Upper lobe of left lung (tissue), 6 donors: ENCODE measurements at places on chromosomes 1 and 21. TPM values are rescaled to one million over a fixed set of nuclear protein-coding genes. Genes with fewer than 3 reads are reported as not detected.

Gene LCK
- 9.7 TPM for total RNA-seq

Gene IFI44
- 60.8 TPM for total RNA-seq

Gene LCE1D
- total RNA-seq = not detected

Gene FAAH
- 36.9 TPM for total RNA-seq

DNA sequence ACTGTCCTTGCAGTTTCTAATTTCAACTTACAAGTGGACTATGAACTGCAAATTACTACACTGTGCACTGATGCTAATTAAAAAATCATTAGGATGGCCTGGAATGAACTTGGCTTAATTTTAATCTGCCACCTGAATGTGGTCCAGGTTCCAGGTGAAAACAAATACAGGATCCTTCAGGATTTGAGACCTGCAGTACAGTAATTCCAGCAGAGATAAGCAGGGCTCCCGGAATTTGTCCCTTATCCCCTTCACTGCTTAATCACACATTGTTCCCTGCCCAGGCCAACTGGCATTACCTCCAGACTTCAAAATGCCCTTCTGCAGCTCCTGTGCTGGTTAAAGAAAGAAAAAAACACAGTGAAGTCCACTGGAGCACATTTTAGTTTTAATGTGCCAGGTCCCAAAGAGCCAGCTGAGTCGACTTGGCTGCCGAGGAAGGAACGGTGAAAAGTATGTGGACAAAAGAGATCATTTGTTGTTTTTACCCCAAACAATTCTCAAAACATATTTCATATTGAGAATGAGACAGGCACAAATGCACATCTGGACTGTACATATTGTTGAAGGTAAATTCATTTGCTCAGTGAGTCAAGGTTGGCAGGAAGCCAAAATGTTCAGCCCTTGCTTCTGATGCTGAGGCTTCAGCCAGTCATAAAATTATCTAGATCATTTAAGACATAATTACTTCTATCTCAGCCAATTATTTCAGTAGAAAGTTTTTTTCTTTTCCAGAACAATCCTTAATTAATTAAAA lies 28.3 kb downstream of the DEGS1 start:
- no peak for DNase-seq

DNA sequence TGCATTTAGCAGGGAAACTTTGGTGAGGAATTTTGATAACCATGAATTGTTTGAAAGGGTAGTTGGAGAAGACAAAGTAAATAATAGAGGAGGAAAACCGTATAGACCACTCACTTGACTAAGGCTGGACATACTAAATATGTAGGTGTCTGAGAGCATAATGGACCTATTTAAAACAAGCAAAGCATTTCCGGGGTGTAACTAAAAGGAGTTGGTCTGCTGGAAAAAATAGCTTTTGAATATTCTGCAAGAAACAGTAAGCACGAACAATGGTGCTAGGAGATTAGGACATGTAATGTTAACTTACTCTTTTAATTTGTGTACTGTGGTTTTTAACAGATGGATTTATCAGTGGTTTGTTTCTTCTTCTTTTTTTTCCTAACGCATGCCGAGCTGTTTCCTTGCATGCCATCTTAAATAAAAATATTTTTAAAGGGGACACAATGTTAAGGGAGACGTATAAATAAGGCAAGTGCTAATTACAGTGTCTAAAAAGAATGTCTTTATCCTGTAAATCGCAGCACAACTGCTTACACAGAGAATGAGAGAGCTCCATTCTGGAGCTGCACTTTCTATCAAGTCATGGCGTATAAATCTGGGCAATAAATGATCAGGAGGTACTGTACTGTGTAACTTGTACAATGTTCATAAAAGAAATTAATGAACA lies 492.1 kb downstream of the LMO4 start:
- DNase-seq = no peak

DNA sequence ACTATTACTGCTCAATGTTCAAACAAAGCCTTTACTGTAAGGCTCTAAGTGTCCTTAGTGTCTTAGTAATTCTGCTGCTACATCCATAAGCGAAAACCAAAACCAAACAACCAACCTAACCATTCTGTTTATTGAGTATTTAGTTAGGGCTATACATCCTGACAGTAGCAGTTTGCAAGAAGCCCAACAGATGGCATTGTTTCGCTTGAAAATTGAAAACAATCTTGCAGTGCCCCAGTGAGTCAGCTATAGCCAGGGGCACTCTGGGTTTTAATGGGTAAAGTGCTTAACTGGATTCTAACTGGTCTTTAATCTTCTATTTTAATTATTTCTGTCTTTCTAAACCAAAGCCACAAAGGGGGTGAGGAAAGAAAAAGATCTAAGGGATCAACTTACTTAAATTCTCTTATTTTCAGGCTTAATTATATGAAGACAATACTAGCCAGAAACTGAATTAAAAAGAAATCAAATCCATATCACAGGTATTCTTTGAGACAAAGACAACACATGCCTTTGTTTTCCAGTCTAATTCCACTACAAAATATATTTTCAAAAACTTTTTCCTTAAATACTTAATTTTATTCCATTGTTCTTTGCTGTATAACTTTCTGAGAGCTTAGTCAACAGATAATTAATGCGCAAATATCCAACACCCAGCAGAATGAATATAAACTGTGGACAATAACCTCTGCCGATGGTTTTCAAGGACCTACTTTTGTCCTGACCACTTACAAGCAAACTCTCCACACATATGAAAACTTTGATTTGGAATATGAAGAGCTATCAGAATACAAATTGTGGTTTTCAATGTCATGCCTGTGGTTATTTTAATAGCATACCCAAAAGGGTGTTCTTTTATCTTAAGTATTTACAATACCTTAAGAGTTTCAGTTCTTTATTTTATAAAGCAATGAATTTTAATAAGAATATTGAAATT lies 15.2 kb downstream of the POGZ start:
- DNase-seq = peak; percentile 55

DNA sequence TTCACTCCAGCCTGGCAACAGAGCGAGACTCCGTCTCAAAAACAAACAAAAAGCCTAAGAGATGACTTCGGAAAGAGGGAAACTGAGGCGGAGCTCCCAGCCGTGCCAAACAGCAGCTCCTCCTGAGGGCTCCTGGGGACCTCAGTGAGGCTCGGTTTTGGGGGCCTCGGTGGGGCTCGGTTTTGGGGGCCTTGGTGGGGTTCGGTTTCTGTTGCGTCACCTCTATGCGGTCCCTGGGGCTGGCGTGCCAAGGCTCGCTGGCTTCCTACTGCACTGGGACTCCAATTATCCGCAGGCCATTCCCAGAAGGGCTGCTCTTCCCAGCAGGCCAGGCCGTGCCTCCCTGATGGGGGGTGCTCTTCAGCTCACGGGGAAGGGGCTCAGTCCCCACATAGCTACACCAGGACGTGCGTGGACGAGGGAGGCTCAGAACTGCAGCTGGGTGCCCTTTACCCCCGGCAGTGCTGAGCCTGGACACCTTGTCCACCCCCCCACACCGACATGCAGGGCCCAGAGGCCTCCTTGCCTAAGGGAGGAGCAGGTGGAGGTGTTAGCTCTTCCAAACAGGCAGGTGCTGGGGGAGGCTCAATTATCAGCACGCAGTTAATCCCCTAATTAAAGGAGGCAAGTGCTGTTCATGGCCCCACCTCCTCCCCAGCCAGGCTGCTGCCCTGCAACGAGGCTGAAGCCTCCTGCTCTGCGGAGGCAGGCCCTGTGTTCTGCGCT lies 5.1 kb upstream of the C1orf159 start:
- peak; percentile 61 for DNase-seq

DNA sequence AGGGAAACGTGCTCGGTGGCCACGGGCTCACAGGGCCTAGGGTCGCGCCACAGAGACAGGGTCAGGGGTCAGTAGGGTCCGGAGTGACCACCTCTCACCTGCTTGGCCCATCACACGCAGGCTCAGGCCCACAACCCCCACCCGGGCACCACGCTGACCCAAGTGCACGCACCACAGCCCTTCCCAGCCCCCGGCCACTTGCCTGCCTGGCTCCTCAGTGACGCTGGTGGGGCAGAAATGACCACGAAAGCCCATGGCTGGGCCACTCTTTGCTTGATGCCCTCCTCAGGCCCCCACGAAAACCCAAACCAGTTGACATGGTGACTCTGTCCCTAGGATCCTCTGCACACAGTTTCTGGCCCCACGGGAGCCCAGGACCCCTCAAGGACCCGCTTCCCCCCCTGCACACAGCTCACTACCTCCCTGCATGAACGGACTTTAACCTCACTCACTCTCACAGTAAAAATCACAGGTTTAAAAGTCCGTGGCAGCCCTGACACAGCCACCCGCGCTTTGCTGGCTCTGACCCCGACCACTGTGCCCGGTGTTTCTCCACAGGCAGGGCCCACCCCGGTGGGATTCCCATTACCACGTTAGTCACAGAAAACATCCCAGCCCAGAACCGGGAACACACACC lies 20.7 kb downstream of the NADK start:
- no peak for DNase-seq

DNA sequence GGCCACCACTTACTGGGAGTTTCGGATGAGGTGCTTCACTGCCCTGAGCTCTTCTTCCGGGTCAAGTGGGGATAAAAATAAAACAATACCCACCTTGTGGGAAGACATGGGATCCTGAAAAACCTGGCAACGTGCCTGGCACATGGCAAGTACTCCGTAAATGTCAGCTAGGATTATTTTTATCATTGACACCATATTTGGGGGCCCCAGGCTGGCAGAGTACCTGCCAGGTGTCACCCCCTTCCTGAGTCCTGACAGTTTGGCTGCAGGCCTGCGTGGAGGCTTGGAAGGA lies 9.2 kb upstream of the EPHA2 start:
- DNase-seq = no peak

DNA sequence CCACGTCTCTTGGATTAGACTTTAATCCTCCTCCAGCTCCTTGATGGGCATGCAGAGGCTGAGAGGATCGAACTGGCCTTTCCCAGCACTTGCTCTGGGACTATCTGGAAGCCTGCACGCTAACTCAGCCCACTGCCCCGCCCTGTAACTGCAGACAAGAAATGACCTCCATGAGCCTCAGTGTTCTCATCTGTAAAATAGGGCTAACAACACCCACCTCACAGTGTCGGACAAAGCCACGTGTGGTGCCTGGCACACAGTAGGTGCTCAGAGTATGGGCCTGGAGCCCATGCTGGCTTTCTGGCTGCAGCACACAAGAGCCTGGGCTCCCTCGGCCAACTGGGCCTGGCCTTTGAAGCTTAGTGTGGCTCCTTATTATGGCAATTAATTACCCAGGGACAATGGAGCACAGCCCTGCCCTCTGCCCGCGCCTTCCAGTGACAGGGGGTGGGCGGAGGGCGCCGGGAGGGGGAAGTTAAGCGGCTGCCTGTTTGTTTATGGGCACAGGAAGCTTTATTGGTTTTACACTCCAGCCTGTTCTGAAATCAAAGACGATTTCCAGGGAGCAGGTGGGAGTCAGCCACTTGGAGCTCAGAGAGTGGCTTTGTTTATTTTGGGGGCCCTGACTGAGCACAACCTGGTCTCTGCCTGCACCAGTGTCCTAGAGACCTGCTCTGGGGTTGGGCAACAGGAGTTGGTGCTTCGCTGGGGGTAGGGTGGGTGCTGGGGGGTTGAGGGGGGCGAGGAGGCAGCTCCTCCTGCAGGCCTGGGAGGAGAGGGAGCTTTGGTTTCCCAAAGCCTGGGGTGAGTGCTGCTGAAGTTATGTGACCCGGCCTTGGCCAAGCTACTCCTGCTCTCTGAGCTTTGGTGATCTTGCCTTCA lies 31.0 kb downstream of the PAX7 start:
- DNase-seq = no peak

GRCh38 chr1:8911416-8912309 lies 33.2 kb upstream of the ENO1 start:
- no peak for DNase-seq

DNA sequence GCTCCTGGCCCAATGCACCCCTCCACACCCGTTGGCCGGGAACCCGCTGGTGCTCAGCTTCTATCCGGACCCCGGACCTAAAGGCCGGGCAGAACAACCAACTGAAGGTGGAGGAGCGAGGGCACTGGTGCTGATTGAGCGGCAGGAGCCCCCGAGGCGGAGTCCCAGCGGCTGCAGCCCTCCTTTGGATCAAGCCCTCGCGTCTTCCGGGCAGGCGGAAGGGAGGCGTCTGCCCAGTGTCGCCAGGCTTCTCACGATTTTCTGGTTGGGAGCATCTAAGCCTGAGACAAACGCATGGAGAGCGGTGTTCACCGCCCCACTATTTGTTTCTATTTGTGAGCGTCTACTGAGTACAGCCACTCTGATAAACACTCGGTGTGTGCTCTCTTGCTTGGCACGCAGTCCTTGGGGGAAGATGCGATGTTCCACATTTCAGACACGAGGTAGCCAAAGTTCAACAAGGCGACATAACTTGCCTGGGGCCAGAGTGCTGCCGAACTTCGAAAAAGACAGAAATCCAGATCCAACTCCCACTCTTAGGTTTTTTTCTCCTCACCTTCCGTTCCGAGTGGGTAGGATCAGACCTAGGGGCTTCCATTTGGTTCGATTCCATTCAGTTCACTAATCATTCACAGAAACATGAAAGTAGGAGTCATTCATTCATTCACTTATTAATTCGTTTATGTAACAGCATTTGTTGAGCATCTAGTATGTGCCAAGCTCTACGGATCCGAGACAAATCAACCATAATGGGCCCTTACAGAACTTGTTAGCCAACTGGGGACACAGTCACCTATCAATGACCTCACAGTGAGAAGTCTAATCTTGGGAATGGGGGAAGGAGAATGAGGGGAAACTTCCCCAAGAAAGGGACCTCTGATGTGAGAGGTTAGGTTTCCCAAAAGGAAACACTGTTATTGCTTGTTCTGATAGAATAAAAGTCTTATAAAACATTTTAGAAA lies 4.9 kb upstream of the DMRTA2 start:
- DNase-seq = peak; percentile 65

DNA sequence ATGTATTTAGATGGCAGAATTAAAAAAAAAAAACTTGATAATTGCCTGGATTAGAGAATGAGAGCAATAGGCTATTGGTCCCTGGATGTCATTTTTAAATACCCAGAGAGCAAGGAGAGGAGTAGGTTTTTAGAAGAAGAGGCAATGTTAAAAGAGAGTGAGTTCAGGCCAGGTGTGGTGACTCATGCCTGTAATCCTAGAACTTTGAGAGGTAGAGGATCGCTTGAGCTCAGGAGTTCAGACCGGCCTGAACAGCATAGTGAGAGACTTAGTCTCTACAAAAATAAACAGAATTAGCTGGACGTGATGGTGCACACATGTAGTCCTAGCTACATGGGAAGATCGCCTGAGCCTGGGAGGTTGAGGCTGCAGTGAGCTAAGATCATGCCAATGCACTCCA lies 15.9 kb upstream of the MUTYH start:
- no peak for DNase-seq

- DNase-seq = no peak
Observed at GRCh38 chr1:46549697-46550681, 1.5 kb downstream of the KNCN start.

GRCh38 chr1:58568271-58568860 lies 8.7 kb downstream of the TACSTD2 start:
- DNase-seq = no peak

DNA sequence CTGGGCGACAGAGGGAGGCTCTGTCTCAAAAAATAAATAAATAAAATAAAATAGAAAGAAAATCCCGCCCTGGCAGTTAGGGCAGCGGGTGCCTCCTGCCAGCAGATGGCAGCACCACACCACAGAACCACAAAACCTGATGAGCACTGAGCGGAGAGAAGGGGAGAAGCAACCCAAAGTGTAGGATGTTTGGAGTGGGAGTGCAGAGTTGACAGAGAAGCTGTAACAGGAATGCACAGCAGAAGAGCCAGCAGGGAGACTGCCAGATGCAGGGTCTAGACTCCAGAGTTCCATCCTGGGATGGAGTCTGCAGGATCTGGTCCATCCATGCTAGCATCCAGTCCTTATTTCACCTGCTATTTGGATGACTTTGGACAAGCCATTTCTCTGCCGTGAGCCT lies 29.7 kb upstream of the KIRREL1 start:
- DNase-seq = peak; percentile 54

GRCh38 chr1:161953256-161953920 lies 70.3 kb downstream of the OLFML2B start:
- no peak for DNase-seq

Gene CYP4A11
- not detected for total RNA-seq

- no peak for DNase-seq
Observed at GRCh38 chr1:67584938-67585337, 100.1 kb upstream of the GADD45A start.
